ENCODE measurements at places on chromosomes 3 and 15. TPM values are rescaled to one million over a fixed set of nuclear protein-coding genes. Genes with fewer than 3 reads are reported as not detected.

RARRES1 gene
- total RNA-seq: not detected

KBTBD8 gene
- 13.1 TPM for total RNA-seq

ZNF80 gene
- total RNA-seq: 0.65 TPM

CAMKV gene
- 0.47 TPM for total RNA-seq

C3orf80 gene
- not detected for total RNA-seq

CCR9 gene
- total RNA-seq: 4.7 TPM

GOLGA8T gene
- 0.17 TPM for total RNA-seq

C15orf61 gene
- 8.7 TPM for total RNA-seq

DISP2 gene
- total RNA-seq: 0.03 TPM

MEX3B gene
- 1.4 TPM for total RNA-seq

ZNF860 gene
- total RNA-seq: not detected

CCDC39 gene
- not detected for total RNA-seq

MRPS22 gene
- total RNA-seq: 31.8 TPM

DPH3 gene
- 16.1 TPM for total RNA-seq

CYP1A2 gene
- total RNA-seq: not detected

PRR20G gene
- not detected for total RNA-seq

UPK1B gene
- not detected for total RNA-seq

GHRL gene
- total RNA-seq: 0.73 TPM

IL16 gene
- 87.1 TPM for total RNA-seq

SLC2A2 gene
- not detected for total RNA-seq

SAXO2 gene
- total RNA-seq: not detected

CCDC54 gene
- not detected for total RNA-seq
